ENCODE measurements at places on chromosomes 7 and 10. TPM values are rescaled to one million over a fixed set of nuclear protein-coding genes. Genes with fewer than 3 reads are reported as not detected.
A peak's percentile ranks its signal among the peaks of the same experiment; 100 is the strongest.

DNA sequence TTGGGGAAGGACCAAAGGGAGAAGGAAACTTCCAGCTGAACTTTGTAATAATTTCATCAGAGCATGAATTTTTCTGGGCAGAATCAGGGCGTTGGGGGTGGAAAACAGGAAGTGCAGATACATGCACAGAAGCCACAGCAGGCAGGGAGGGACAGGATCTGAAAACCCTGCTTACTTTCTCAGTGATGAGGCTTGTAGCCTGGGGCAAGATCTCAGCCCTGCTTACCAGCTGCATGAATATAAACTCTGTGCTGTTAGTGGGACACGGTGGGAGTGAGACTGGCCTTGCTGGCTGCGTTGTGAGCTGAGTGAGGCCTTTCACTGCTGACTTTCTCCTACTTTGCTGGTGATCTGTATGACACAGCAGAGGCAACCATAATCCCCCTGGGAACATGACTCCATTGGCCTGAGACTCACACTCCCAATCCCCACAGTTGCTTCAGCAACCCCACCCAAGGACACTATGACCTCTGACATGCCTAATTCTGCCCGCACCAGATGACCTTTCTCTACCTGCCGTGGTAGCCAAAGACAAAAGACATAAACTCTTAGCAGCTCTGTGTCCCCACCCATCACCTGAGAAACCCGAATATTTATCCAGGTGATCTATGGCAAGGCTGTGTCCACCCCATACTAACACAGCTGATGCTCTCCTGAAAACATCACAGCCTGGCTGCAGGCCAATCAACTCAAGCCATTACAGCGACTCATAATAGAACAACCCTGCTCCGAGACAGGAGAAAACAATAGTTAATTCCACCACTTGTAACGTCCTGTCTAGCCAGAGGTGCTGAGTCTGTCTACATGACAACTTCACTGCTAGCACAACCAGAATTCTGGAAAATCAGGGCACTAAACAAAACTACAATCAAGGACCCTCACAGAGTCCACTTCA lies 190.7 kb upstream of the CHRM2 start:
- DNase-seq: peak; percentile 70

DNA sequence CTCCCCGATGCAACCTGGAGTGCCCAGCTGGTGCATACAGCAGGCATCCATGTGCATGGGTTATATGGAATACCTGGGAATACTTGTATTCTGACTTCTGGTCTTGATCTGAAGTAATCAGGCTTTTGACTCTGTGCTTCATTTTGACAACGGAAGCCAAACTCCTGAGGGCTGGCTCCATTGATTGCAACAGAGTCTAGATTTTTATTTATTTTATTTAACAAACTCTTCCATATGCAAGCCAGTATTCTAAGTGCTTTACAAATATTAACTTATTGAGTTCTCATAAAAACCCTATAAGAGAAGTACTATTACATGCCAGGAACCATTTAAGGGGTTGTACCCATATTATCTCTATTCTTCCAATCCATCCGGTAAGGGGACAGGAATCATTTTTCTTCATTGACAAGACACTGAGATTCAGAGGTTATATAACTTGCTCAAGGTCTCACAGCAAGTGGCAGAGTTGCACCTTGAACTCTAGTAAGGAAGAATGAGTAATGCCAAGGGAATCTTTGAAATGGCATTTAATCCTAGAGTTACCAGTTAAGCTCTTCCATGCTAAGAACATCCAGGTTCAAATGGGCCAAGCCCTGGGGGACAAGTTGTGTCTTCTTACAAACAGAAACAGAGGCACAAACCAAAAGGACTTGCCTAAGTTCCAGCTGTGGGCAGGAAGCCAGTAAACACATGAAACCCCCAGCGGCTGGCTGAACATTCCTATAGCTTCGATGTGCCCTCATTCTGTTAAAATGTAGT lies 241.0 kb downstream of the WDR11 start:
- DNase-seq: no peak

DNA sequence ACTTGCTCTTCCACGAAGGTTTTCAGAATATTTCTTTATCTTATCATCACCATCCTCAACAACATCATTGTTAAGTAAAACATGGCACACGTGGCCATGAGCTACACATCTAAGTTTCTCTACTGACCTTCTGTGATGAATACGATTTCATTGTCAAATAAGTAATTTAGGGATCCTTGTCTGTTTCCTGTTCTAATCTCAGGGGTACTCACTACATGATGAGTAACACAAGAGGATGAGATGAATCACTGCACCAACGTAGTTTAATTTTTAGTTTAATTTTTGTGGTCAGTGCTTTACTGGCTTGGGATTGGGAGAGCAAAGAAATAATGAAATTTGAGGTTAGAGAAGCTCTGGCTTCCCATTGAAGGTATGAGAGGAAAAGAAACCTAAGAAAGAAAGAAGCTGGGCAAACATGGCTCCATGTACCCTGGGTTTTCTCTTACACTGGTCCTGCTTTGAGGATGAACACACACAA lies 461.9 kb upstream of the KLF6 start:
- DNase-seq: peak; percentile 89

- no peak for DNase-seq
These were observed 19.2 kb upstream of the PRKAG2 start for GRCh38 chr7:151896086-151896485.

SEMA3A gene
- 36.5 TPM for total RNA-seq

DNA sequence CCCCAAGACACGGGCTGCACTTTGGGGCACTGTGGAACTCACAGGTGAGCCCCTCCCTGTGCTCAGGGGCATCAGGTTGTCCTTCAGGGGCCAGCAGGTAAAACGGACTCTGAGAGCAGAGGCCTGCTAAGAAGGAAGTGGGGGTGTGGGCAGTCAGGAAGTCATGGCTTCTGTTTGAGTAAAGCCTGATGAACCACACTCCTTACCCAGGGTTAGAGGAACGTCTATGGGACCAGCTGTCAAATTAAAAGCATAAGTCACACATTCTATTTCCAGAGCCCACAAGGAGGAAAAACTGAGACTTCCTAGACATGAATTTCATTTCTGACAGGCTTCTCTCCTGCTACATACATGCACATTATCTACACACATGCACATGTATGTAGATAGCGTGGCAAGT lies 616.4 kb downstream of the SDK1 start:
- no peak for DNase-seq

All from GM23248 (cell line).